SK-MEL-5 (cell line): ENCODE measurements at places on chromosomes 13 and 19.

DNA sequence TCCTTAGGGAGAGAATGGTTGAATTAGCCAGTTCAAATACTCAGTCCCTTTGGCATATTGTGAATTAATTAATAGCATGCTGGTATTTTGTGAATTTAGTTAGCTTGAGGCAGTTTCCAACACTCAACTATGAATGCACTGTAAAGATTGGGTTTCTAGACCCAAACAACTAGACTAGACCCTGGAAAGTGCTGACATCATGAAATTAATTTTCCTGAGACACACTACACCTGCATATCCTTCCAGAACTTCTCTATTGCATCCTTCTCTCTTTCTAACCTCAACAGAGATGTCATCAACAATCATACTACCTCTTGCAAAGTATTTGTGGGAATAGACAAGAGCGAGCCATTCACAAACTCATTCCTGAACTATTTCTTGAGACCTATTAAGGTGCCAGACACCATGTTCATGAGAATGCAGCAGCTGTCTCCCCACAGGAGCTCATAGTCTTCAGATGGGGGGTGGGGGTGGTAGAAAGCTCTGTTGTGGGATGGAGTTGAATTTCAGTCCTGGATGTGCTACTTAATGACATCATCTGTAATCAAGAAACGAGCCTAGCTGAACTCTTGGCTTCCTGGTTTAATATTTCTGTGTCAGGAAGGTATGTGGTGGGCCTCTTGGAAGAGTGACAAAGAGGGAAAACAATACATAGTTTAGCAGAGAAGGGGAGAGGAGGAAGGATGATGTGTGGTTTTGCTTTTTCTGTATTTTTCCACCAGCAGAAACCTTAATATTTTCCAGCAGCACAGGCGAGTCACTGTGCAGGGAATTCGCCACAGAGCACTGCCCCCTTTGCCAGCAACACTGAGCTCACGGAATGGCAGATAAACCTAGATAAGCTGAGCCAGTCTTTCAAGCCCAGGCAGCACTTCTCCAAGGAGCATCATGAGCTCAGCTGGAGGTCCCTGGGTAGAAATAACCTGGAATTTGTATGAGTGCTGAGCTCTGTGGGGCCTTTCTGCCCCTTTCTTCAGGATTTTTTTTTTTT, 53.1 kb upstream of the CYSLTR2 start:
- no peak for DNase-seq

GRCh38 chr19:14786421-14786851, 8.1 kb upstream of the ADGRE2 start:
- DNase-seq = peak; percentile 54

DNA sequence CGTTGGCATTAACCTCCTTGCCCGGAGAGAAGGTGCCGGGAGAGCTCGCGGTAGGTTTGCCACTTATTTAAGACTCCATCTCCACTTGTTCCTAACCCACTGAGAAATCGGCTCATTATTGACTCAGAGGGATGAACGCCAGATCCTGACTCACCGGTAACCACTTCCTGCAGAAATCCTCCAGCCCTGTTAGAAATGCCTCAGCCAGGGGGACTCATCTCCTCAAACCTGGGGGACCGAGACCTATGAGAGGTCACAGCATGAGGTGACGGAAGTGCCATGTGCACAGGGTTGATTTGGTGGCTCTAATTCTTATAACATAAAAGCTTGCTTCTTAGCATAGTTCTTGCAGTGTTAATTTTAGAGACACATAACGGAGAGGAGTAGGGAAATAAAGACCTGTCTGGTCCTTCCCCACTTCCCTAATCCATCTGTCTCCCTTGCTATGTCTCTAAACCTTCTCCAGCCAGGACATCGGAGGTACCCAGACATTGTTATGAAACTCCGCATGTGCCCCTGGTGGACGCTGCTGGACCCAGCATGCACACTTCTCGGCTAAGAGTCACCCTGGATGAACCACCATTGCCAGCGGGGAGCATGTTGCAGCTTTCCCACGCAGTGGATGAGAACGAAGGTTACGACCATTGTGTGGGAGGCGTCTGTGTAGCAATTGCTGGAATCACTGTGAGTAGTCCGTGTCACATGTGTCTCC, 158.9 kb downstream of the EFNB2 start:
- DNase-seq = peak; percentile 34

GRCh38 chr13:106118996-106119395, 416.5 kb downstream of the EFNB2 start:
- no peak for DNase-seq

DNA sequence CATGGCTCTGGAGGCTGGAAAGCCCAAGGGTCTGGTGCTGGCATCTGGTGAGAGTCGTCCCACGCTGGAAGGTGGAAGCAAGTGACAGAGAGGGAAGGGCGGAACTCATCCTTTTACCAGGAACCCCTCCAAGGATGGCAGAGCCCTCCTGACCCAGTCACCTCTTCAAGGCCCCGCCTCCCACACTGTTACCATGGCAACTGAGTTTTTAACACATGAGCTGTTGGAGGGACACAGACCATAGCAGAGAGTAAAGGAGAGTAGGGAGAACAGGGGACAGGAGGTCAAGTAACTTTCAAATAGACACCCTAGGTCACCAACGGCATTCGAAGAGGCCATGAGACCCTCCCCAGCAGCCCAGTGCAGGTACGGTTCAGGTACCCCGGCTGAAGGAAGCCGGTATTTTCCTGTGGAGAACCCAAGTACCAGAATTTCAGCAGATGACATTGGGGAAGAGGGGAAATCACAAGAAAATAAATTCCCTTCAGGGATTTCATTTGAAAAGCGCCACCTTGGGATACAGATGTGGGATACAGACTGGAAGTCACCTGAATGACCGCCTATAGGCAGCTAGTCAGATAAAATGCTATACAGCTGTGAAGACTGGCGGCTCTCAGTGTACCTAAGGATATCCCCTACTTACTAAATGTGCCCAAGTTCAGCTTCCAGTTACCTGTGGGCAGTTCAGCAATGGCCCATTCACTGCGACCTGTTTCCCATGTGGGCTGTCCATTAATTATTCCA, 8.0 kb downstream of the IL17D start:
- peak; percentile 41 for DNase-seq

DNA sequence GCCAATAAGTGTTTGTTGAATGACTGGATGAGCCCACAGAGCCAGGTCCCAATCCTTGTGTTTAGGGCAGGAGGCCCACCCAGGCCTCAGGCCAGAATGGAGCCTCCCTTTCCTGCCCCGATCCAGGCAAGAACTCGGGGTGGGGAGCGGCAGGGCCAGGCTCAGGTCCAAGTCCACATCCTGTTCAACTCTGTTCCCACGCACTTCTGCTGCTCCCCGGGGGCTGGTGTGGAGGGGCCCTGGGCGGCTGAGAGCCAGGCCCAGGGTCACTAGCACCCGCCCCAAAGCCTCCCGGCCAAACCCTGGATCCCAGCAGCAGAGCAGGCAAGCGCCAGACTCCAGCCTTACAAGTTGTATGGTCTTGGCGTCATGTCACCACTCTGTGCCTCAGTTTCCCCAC, 8.0 kb downstream of the ANGPTL8 start:
- no peak for DNase-seq

GRCh38 chr13:32902029-32902780, 114.0 kb upstream of the KL start:
- peak; percentile 17 for DNase-seq

- DNase-seq = no peak
Observed at GRCh38 chr19:17951157-17951989, 15.5 kb upstream of the KCNN1 start.

DNA sequence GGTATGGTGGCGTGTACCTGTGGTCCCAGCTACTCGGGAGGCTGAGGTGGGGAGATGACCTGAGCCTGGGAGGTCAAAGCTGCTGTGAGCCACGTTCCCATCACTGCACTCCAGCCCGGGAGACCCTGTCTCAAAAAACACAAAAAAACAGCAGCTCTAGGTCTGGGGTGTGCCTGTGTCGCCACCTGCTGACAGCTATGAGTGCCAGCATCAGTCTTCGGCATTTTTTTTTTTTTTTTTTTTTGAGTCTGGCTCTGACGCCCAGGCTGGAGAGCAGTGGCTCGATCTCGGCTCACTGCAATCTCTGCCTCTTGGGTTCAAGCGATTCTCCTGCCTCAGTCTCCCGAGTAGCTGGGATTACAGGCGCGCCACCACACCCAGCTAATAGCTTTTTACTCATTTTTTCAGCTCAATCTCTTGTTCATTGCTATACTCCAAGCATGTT, 10.1 kb downstream of the AP2S1 start:
- peak; percentile 75 for DNase-seq

DNA sequence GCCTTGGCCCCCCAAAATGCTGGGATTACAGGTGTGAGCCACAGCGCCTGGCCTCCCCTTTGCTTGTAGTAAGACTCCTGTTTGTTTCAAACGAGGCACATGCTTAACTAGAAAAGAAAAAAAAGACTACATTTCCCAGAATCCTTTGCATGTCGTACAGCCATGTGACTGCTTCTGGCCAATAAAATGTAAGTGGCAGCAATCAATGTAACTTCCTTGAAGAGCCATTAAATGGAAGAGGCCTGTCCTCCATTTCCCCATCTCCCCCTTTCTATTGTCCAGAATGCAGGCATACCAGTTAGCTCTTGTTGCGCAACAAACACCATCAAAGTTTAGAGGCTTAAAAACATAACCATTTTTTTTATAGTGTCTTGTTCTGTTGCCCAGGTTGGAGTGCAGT, 10.4 kb upstream of the GPR32 start:
- DNase-seq = peak; percentile 60

DNA sequence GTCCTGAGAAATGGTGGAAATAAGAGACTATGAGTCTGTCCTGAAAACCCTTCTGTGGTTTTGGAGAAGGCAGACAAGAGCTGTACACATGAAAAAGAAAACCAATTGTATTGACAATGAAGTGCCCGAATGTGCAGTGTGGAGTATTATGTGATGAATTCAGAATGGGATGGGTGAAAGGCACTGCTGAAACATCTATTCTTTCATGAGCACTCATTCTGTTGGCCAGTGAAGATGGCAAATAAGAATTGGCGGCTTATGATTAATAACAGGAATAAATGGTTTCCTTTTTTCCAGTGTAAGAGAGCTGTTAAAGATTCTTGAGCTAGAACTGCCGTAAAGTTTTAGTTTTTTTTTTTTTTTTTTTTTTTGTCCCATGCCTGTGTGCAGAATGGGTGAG, 5.7 kb downstream of the POLR1D start:
- DNase-seq = no peak

DNA sequence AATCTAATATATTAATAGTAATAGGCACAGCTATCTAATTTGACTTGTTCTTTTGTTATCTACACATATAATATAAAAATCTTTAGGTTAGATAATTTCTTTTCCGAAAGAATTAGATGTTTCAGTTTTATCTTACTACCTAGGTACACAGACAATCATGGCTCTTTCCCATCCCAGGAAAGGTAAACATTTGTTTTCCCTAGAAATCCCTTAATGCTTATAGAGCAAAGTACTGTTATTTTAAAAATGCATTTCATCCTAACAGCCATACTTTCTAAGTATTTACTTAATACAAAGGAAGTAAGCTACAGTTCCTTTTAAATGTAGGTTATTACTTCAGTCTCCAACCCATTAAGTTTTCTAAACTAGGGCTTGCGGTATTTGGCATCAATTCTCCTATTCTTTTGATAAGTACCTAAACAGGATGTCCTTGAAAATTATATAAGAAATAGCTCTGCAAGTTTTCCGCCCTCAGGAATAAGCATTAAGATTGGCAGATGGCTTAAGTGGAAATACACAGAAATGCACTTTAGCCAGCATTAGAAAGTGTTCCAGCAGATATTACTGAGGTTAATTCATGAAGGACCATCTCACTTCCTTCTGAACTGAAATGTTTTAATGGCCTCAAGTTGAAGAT, 616.2 kb upstream of the SPRY2 start:
- no peak for DNase-seq

GRCh38 chr13:33279414-33280278, 5.9 kb downstream of the STARD13 start:
- peak; percentile 53 for DNase-seq

- DNase-seq = no peak
Observed at GRCh38 chr13:20381401-20381800, 144.3 kb downstream of the CRYL1 start.

GRCh38 chr13:24264976-24265375, 44.4 kb upstream of the C1QTNF9 start:
- no peak for DNase-seq

DNA sequence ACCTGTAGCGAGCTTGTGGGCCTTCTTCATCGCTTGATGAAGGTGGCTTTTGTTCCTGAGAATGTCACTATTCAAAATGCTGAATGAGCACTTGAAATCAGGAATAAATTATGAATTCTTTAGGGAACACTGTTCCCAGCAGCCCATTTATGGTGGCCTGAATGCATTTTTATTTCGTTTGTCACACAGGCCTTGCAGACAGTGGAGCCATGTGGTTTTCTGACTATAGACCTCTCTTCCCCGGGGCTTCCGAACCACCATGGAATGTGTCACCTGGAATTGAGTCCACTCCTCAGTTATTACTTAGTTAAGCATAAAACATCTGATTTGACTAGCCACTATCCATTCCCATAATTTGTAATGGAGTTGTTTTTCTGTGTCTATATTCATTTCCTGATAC, 396.9 kb downstream of the IRS2 start:
- DNase-seq = peak; percentile 2

DNA sequence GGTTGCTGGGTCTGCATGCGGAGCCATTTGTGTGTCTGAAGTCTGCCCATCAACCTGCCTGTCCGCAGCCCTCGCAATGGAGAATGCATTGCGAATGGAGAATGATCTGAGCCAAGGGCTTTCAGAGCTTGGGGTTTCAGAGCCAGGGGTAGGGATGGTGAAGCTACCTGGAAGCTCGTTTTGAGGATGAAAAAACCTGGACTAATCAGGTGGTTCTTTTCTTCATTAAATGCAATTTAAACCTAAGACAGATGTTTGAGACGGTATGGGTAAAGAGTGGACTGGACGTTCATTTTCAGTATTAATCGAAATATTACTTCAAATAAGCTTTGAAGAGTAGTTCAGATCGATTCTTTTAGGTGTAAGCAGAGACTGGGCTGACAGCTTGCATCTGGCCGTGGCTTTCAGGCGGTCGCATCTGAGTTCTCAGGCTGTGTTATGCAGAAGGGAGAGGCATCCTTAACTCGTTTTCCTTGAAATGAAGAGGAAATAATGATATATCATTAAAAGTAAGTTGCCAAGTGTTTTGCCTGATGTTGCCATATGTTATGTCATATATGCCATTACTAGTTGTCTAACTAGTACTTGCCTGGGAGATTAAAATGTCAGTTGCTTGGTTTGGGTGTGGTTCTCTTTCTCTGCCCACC, 801 bp downstream of the MCF2L start:
- DNase-seq = no peak

- DNase-seq = no peak
Observed at GRCh38 chr13:78680115-78680561, 21.2 kb upstream of the OBI1 start.

- DNase-seq = no peak
Observed at GRCh38 chr19:47122359-47123335, 8.0 kb upstream of the SAE1 start.

- DNase-seq = no peak
Observed at GRCh38 chr13:46088821-46089562, 15.8 kb downstream of the CPB2 start.
